ENCODE measurements at places on chromosomes 7 and 10.

- DNase-seq, result no peak
These were observed 194.0 kb upstream of the PRPS1L1 start for GRCh38 chr7:18221377-18222293.

DNA sequence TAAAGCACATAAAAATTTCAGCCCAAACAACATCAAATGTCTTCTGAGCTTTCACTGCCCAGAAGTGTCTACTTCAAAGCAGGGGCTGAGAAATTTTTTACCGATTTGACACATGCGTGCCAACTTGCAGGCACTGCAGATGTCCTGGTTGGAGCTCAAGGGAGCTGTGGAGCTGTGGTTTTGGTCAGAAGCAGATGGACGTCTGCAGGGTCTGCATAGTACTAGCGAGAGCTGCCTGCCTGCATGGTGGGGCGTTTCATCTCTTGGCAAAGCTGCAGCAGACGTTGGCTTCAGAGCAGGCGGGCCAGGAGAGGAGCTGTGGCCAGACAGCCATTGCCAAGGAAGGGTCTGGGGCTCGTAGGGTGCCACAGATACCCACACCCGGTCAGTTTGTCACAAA is 296.7 kb downstream of the GLRX3 start:
- DNase-seq, result no peak

GRCh38 chr7:29596593-29597178 is 33.1 kb downstream of the PRR15 start:
- DNase-seq, result no peak

GRCh38 chr7:99083068-99083651 is 60.7 kb downstream of the SMURF1 start:
- DNase-seq, result no peak

DNA sequence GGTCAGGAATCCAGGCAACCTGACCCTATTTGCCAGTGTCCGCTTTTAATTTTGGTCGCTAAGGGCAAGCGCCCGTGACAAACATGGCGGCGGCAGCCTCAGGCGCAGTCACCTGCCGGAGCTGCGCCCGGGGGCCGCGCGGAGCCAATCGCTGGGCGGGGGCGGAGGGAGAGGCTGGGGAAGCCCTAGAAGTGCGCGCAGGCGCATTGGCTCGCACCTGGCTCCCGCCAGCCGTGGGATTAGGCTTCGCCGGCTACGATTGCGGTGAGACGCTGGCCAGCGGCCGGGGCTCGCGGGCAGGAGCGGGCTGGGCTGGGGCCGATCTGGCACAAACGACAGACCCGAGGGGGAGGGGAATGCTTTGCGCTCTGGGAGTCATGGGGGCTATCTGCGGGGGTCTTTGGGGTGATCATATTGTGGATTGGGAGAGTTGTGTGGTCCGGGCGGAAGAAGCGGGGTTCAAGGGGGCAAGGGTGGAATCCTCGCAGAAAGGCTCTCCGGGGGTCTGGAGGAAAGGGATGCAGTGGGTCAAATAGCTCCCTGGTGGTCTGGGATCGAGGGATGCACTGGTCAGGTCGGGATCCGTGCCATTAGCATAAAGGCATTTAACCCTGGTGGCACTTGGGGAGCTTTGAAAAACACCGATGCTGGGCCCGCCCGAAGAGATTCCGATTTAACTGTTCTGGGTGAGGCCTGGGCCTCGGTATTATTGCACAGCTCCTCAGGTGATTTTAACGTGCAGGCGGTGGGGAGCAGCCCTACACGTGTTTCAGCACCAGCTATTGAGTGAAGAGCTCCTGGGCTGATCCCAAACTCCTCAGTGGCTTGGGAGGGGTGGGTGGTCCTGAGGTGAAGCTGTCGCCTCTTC is 10.1 kb upstream of the C10orf95 start:
- DNase-seq, result peak; percentile 87

DNA sequence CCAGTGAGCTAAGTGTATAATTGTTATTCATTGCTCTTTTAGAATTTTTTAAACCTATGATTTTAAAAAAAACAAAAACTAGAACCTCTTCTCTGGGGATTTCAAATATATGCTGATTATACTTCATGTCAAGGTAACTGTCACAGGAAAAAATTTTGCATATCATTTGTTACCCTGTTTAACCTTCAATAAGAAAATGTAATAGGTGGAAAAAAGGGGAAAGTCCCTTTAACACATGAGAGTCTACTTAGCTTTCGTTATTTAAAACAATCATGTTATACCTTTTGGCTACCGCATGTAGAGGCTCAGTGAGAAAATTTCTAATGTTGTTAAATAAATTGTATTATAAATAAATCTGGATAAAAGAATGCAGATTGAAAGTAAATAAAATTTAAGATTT is 190.1 kb upstream of the AKR1E2 start:
- no peak for DNase-seq

- DNase-seq, result no peak
These were observed 252.3 kb upstream of the KLF14 start for GRCh38 chr7:130986261-130986690.

DNA sequence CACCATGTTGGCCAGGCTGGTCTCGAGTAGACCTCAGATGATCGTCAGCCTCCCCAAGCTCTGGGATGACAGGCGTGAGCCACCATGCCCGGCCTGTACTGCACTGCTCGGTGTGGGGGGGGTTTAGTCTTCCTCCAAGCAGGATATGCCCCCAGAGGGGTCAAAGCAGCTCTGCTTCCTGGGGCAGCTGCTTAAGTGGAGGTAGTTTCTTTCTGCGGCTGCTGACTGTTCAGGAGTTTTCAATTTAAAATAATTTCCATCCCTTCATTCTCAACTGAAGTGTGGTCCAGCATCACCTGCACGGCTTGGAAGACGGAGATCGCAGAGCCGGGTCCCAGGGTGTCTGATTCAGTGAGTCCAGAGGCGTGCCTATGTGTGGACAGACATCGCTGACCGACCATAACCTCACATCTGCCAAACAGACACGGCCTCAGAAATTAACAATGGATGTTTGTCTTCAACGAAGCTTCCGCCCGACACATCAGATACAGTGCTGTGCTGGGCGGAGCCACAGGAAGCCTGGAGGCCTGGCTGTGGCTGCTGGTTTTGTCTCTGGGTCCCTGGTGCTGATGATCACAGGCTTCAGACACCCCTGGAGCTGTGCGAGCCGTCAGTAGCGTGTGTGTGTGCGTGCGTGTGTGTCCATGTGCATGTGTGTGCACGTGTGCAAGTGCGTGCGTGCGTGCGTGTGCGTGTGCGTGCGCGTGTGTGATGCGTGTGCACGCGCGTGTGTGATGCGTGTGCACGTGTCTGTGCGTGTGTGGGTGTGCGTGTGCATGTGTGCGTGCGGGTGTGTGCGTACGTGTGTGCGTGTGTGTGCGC is 226.5 kb upstream of the PITRM1 start:
- peak; percentile 55 for DNase-seq
